Stimulated activated CD4-positive, alpha-beta T cell treated with anti-CD3 and anti-CD28 coated beads, Interleukin-1b, Interleukin-23, amount 100 ng/mL, for 1 hour (primary cell): ENCODE measurements at places on chromosomes 12 and 14.

DNA sequence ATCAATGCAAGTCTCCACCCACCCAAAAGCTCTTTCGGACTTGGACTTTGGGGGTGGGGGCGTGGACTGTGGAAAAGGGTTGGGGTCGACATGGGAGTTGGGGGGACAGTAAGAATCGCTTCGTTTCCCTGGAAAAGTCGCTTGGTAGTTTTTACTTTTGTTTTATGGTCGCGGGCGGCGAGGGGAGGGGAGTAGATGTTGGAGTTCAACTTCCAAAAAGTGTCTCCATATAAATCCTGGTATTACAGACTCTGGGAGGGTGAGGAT lies 568 bp upstream of the BCL11B start:
- no peak for DNase-seq

DNA sequence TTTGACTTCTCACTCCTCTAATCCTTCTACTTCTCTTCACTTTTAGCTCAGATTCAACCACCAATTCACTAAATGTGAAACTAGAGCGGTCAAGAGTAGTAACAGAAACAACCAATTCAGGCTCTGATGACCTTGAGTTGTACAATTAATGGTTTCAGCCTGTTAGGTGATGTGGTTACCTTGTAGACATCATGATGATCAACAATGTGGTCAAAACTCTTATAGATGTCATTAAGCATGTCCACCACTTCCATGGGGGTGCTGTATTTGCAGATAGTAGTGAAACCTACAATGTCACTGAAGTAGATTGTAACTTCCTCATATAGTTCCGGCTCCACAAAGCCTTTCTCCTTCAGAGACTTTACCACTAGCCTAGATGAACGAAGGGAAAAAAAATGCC lies 54.1 kb upstream of the PLBD1 start:
- DNase-seq, result no peak

DNA sequence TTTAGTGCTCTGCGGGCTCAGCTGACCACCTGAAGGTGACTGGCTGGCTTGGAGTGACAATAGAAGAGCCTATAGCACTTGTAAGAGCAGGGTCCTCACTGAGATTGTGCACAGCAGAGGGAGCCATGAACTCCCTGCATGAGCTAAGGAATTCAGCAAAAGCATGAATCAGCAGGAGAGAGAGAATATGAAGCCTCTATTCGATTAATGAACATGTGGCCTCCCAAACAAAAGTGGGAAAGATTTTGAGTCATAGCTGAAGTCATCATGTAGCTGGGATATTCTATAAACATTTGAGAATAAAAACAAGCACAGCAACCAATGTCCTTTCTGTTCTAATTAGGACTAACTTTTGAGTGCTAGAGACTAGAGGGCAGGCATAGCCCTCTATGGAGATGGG lies 626.6 kb downstream of the DIO2 start:
- no peak for DNase-seq

DNA sequence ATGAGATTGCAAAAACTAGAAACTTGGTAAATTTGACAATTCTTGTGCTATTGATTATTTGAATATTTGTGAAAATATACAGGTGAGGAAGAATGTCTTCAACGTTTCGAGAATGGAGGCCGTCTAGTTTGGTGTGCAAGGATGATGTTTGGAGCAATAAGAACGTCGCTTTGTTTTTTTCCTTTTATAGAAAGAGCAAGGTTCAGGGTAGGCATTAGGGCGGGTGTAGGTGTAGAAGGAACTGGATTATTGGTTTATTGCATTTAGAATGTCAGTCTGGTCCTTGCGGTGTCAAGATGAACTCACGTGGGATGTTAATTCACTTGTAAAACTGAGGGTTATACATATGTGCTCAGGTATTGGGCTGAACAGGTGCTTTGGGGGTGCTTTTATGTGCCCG lies 1.1 kb downstream of the RPS26 start:
- no peak for DNase-seq

DNA sequence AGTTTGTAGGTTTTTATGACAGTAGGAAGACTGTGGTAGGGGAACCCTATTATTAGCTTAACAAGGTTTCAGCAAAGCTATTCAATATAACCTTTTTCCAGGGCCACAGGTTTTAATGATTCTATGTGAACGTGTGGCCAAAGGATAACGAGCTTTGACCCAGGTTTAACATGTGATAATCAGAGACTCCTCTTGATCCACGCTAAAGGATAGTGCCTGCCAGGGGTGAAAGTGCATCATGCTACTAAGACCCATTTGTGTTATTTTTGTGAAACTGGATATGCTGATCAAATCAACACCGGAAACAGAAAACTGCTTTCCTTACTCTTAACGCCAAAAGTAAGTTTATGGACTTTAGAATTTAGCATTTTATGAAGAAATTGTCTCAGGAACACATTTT lies 909 bp upstream of the TAOK3 start:
- no peak for DNase-seq
